Right forelimb (tissue), 1 donor: ENCODE measurements at places on chromosomes 2 and 18.
A peak's percentile ranks its signal among the peaks of the same experiment; 100 is the strongest.

DNA sequence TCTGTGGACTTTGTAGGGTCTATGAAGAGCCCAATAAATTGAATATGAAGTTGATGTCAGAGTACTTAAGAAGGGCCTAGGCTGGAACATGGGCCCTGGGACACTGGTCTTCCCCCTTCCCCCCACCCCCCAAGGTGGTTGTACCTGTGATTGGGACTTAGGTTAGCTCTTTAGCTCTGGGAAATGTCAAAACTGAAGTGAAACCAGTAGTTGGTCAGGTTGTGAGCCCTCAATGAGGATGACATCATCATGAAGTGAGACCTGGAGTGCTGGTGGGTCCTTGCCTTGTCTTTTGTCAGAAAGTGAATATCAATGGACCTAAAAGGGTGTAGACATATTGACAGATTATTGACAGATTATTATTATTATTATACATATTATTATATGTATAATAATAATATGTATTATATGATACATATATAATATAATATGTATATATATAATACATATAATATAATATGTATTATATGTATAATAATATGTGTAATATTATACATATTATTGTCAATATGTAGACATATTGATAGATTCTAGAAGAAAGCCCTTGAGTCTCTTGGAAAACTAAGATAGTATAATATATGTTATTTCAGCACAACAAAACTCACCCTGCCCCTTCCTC is 5.4 kb downstream of the MARS2 start:
- DNase-seq, result no peak

DNA sequence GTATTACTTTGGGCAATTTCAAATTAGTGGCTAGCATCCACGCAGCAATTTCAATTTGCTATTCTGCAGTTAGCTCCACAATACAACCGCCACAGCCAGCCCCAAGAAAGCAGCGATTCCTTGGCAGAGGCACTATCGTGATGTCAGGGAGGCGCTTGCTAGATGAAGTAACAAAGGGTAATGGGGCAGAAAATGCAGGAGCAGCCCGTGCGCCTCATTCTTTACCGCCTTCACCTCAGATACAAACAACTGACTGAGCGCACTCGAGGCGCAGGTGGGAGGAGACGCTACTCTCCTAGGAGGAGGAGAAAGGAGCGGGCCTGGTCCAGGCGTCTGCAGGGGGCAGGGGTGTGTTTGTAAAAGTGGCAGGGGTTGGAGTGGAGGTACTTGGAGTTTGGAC is 76.9 kb upstream of the ASB18 start:
- DNase-seq, result no peak

- DNase-seq, result no peak
Measured at GRCh38 chr2:76429374-76429773, 718.7 kb upstream of the GCFC2 start.

GRCh38 chr18:3972291-3972930 is 482.7 kb downstream of the DLGAP1 start:
- DNase-seq, result no peak

- peak; percentile 40 for DNase-seq
Measured at GRCh38 chr18:80253871-80254492, 6.7 kb upstream of the PARD6G start.

- DNase-seq, result no peak
Measured at GRCh38 chr2:174624895-174625430, 27.4 kb upstream of the WIPF1 start.

- DNase-seq, result no peak
Measured at GRCh38 chr2:148936857-148937450, 61.9 kb downstream of the KIF5C start.

GRCh38 chr2:68771211-68771751 is 36.7 kb downstream of the ARHGAP25 start:
- no peak for DNase-seq
